ENCODE measurements at places on chromosomes 7 and 10. TPM values are rescaled to one million over a fixed set of nuclear protein-coding genes. Genes with fewer than 3 reads are reported as not detected.

The PAPOLB gene
- not detected for total RNA-seq

DNA sequence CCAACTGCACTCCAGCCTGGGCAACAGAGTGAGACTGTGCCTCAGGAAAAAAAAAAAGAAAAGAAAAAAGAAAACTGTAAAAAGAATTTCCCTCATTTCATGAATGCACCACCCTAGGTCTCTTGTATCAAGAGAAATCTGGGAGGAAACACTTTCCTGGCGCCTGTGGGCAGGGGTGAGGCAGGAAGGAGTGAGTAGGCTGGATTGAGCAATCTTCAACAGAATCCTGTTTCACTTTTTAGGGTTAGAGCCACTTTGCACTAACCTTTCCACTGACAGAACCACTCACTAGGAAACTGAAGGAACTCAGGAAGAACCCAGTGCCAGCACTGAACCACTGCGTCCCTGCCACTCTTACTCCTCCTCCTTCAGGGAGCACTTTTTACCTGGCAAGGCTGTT, 282.1 kb downstream of the CCDC3 start:
- DNase-seq: no peak

DNA sequence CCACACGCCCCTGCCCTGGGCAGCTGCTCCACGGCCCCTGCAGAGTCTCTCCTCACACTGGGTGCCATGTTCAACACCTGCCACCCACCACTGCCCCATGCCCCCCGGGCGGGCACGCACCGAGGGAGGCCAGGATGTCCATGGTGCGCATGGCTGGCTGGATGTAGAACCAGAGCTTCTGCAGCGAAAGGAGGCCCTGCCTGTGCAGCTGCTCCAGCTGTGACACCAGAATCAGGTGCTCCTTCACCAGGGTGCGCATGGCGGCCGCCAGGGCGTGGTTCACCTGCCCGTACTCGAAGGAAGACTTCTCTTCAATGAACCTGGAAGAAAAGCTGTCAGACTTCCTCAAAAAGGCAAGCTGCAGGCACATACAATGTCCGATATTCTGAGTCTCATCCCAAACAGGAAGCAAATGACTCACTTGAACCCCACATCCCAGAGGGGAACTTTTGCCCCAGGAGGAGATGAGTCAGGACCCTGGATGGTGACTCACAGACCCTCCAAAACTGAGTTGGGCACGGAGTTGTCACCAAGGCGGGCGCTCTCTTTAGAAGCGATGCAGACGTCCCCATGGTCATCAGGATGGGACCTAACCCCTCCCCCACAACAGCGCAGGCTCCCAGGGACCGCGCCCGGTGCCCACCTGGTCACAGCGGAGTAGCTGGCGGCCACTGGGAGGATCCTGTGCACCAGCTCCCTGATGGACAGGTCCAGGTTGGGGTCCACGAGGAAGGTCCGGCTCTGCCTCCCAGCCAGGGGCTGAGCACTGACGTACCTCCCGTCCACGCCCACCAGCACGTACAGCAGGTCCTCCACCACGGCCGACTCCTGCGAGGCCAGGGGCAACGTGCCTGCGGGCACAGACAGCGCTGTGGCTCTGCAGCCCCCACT, 15.5 kb downstream of the TUBGCP2 start:
- no peak for DNase-seq

DNA sequence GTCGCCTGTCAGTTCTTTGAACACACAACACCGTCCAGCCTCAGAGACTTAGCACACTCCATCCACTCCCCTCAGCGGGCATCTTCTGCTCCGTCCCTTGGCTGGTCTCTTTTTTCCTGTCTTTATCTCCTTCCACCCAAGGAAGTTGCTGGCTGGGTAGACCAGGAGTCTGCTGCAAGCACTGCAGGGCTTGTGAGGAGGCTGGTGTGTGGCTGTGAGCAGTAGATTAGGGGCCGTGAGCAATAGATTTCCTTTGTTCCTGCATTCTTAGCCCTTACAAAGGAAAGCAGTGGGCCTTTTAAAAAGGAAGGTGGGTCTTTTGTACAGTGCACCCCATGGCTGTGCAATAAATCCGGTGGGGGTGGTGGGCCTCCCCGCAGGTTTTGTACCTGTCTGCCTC, 100.3 kb upstream of the BTBD16 start:
- no peak for DNase-seq

GRCh38 chr10:1635340-1635739, 102.0 kb downstream of the ADARB2 start:
- DNase-seq: no peak

The SPDYE16 gene
- total RNA-seq: 0.10 TPM

All from activated naive CD4-positive, alpha-beta T cell treated with anti-CD3 and anti-CD28 coated beads, Interleukin-2, amount 50 U/mL, for 72 hours (primary cell).